ENCODE measurements at places on chromosomes 12 and 14. TPM values are rescaled to one million over a fixed set of nuclear protein-coding genes. Genes with fewer than 3 reads are reported as not detected.

- no peak for DNase-seq
These were observed 363 bp upstream of the LMO3 start for GRCh38 chr12:16606201-16606849.

GRCh38 chr14:39085933-39086332, 17.1 kb downstream of the SEC23A start:
- DNase-seq = no peak

GRCh38 chr14:49206828-49207227, 379.4 kb downstream of the RPS29 start:
- no peak for DNase-seq

DNA sequence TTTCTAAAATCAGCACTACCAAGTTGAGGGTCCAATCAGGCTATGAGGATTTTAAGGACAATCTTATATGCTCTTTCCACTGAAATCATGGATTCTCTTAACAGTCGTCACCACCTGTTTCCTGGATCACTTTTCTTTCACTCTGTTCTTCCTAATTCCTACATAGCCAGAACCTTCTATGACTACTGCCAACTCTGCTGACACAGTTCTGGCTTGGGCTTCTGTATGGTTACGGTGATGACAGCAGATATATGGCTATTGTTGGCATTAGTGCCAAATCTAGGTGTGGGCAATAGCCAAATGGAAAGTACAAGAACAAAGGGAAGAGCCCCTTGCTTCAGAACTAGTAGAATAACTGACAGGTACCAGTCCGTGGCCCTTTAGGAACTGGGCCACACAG, 124.0 kb downstream of the ARID2 start:
- DNase-seq = no peak

GRCh38 chr14:105323663-105324062, 9.1 kb downstream of the PACS2 start:
- no peak for DNase-seq

- DNase-seq = no peak
These were observed at the start of gene KRT6A for GRCh38 chr12:52493172-52493571. KRT6A (minus strand) TSS chr12:52493257; CDS start chr12:52493188, 69 bp downstream.

- DNase-seq = peak; percentile 65
These were observed 1.2 kb downstream of the PPP1R12A start for GRCh38 chr12:79933532-79934264.

DNA sequence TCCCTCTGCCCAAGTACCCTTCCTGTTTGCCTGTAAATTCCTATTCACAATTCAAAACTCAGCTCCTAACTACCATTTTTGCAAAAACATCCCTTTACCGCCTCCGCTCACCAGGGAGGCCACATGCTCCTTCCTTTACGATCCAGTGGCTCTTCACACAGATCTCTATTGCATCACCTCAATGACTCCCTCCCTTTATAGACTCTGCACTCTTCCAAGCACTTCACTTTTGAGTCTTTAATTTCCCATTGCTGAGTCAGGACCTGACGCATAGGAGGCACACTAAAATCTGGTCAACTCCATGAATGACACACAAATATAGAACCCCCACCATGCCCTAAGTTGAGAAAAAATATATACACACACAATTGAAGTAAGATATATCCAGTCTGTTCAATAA, 45.9 kb downstream of the PPP1R13B start:
- no peak for DNase-seq

DNA sequence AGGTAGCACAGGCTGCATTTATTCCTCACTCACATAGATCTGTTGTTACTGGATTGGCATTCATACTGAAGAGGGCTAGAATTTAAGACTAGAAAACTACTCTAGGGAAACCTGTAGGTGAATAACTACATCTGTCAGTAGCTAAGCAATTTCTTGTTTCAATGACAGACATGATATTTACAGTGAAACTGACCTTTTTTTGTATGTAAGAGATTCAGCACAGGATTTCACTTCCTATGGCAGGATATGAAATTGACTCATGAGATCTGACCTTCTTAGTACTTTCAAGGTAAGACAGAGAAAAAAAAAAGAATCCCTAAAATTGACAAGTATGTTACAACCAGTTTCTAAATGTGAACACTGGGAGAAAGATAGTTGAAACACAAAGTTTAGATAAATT, 189.8 kb upstream of the SLC16A7 start:
- DNase-seq = no peak

DNA sequence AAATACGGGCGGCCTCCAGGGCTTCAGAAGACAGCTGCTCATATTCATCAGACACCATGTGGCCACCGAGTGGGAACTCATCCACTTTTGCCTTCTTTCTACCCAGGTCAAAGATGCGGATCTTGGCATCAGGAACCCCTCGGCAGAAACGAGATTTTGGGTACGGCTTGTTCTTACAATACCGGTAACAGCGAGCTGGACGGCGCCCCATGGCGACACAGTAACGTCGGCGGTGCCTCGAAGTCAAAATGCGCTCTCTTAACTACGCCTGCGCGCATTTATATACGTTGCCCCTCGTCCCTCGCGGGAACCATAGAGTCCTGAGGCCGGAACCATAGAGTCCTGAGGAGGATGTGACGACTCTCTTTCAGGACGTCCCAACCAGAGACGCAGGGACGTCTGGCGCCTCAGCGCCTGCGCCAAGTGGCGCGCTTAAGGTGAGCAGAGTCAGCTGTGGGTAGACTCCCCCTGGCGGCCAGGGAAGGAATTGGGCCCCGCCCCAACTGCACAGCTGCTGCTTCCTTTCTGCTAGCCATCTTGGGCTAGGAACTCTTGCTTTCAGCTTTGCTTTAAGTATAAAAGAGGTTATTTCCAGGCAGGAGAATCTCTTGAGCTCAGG, at the start of gene RPL10L:
RPL10L (minus strand) TSS at position 256 of the 619 bp plus-strand sequence; CDS start at position 211, 45 bp downstream.
- no peak for DNase-seq

GRCh38 chr12:108689314-108690190, 41.8 kb downstream of the CORO1C start:
- DNase-seq = no peak

- DNase-seq = no peak
These were observed 293.0 kb upstream of the TBX3 start for GRCh38 chr12:114976959-114977358.

- DNase-seq = no peak
These were observed 6.6 kb upstream of the PARP11 start for GRCh38 chr12:3879846-3880245.

GRCh38 chr12:104669851-104670337, 213.1 kb downstream of the CHST11 start:
- DNase-seq = no peak

- no peak for DNase-seq
These were observed 13.2 kb downstream of the RASSF8 start for GRCh38 chr12:25971654-25972041.

DNA sequence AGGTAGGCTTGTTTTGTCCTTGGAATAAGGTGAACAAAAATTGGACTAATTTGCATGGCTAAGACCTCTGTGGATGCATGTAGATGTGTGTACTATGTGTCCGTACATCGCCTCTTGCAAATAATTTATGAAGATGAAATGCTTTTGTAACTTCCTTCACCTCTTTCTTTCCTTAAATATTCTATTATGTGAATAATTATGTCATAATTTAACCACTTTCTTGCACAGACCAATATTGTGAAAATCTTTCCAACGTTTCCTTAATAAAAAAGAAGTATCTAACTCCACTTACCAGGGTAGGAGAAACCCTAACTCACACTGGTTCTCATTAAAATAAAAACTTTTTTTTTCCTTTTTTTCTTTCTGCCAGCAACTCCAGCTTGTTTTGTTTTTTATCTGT, 4.0 kb downstream of the NANOG start:
- no peak for DNase-seq

GRCh38 chr14:22976620-22977433, 5.5 kb downstream of the AJUBA start:
- DNase-seq = peak; percentile 75

- DNase-seq = no peak
These were observed 6.8 kb upstream of the ASIC1 start for GRCh38 chr12:50050410-50051098.

GRCh38 chr12:52513736-52514135, 6.5 kb downstream of the KRT5 start:
- DNase-seq = no peak

- DNase-seq = no peak
These were observed 233.4 kb upstream of the FKBP4 start for GRCh38 chr12:2561367-2561766.

Gene CLEC4C
- total RNA-seq = not detected

Gene MYO1H
- not detected for total RNA-seq

Gene FAM234B
- total RNA-seq = 3.9 TPM

Gene HCAR3
- total RNA-seq = not detected

Gene KRT79
- not detected for total RNA-seq

Gene ERBB3
- not detected for total RNA-seq

Gene RNU4-1
- under 0.01 TPM for total RNA-seq

Gene PLEKHA5
- 130 TPM for total RNA-seq

Gene KRT77
- not detected for total RNA-seq

All from Karpas-422 (cell line).